ENCODE measurements at places on chromosomes 1 and 21.
A peak's percentile ranks its signal among the peaks of the same experiment; 100 is the strongest.

DNA sequence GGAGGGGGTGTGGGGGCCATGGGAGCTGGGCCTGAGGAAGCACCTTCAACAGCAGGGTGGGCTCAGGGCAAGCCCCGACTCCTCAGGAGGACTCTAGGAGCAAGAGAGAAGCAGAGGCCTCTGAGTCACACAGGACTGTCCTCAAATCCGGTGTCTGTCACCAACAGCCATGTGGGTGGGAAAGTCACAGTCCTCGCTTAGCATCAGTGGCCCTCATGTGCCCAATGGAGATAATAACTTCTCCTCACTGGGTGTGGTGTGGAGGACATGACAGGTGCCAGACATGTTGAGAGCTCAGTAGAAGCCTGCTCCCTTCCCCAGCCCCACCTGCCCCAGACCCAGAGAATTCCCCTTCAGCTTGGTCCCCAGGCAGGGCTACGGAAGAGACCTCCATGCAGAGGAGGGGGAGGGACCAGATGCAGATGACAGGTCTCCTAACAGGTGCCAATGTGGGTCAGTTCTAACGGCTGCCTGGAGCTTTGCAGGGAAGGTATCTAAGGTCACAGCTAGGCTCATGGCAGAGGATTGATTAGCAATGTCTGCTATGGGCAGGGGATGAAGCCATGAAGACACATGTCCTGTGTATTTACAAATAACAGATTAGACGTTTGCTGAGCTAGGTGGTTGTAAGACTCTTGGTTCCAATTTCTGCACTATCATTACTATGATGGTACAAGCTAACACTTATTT, 30.2 kb downstream of the TTC39A start:
- no peak for DNase-seq

DNA sequence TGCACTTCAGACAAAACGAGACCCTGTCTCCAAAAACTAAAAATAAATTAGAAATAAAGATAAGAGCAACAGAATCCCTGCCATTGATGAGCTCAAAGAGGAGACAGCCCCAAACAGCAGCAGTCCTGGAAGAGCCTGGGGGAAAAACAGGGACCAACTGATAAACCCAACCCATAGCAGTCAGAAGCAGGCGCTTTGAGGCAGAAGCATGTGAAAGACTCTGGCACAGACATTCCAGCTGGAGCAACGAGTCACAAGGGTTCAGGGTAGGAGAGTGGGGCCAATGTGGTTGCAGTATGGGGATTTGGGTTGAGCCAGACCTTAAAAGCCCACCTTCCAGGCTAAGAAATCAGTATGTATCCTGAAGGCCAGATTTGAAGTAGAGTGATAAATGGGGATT, 78.5 kb downstream of the MPZL1 start:
- DNase-seq: no peak

DNA sequence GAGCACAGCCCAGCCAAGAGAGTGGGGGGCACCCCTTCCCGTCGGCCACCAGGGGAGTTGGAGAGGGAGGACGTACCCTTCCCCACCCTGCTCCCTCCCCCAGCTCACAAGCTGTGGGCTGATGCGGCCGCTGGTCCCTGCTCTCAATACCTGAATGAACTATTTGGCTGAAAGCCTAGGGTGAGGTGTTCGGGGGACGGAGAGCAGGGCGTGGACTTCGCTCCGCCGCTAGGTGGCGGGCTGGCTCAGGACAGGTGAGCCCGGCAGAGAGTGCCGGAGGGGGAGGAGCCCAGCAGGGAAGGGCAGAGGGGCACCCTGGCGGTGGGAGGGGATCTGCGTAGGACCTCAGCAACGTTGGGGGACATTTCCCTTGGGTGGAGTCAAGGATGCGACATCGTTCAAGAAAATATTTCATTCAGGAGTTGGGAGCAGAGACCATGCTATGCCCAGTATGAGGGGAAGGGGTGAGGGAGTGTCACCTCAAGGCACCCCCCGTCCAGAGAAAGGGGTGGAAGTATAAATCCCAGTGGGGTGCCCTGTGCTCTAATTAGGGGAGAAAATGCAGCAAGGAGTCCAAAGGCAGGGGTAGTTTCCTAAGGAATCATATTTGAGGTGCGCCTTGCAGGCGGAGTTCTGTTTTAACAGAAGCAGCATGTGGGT, 12.0 kb upstream of the RHBG start:
- no peak for DNase-seq

DNA sequence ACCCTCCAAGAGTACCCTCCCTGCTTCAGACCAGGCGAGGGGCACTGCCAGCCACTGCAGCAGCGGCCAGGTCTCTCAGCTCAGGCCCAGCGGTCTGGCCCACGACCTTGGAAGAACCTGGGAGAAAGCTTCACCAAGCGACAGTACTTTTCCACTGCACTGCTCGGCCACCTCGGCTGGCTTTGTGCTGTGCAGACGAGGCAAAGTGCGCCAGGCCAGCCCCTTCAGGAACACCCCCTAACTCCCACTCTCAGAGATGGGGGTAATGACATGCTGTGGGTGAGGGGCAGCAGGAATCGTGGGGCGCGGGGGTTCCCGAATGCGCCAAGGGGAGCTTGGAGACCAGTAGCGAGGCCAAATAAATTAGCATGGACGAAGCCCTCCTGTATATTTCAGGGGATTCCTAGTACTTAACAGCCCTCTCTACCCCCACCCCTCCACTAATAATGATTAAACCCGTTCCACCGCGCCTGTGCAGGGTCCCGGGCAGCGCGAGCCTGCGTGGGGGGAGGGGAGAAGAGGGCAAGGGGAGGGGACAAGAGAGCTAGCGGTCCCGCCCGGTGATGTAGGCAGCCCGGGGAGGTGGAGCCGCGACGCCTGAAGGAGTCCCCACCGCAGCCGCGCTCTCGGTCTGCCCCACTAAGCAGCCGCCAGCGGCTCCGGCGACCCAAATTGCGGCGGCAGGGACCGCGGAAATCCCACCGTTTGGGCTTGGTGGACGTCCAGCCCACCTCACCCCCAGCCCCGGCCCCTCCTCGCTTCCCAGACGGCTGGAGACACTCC, at the start of gene FAM43B:
Gene FAM43B, plus strand, starts transcription at position 629 of the 783 bp plus-strand sequence. CDS start 401 bp downstream, outside the sequence.
- peak; percentile 93 for DNase-seq

GRCh38 chr1:6246497-6247467, 2.8 kb downstream of the HES3 start:
- DNase-seq: peak; percentile 87

DNA sequence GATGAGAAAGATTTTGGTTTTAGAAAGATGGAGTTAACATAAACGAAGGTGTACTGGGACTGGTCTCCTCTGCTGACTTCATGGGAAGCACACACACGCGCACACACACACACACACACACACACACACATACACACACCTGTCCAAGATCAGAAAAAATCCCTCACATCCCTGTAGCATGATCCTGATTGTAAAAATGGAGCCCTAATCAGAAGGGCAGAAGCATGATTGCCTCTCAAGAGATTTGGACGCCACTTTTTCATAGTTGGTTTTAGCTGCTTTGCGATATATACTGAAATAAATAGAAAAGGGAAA, 56.5 kb upstream of the LGALS8 start:
- DNase-seq: no peak

DNA sequence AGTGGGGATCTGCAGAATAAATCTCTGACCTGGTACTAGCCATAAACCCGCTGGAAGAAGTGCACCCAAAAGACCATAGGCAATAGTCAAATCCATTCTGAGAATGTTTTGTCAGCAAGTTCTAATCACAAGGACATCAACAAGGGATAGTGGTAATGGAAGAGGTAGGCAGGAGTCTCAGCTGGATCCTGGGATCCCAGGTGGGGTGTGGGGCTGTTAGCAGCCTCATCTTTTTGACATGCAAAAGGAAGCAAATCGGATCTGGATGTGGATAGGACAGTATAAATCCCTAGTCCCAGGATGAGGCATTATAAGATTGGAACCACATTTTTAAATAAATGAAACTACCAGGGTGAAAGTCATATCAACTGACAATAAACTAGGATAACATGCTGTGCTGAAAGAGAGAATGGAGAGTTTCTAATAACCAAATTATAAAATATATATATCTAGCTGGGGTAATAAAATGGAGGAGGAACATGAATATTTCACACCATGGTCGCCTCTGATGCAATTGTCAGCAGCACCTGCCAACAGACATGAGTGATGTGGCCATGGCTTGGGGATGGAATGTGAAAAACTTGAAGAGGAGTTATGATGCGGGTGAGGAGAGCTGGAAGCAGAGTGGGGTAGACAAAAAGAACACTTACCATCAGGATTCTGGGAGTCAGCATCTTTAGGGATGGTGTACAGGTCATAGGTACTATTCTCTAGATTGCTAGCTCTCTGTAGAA, 23.7 kb upstream of the PEX19 start:
- no peak for DNase-seq

DNA sequence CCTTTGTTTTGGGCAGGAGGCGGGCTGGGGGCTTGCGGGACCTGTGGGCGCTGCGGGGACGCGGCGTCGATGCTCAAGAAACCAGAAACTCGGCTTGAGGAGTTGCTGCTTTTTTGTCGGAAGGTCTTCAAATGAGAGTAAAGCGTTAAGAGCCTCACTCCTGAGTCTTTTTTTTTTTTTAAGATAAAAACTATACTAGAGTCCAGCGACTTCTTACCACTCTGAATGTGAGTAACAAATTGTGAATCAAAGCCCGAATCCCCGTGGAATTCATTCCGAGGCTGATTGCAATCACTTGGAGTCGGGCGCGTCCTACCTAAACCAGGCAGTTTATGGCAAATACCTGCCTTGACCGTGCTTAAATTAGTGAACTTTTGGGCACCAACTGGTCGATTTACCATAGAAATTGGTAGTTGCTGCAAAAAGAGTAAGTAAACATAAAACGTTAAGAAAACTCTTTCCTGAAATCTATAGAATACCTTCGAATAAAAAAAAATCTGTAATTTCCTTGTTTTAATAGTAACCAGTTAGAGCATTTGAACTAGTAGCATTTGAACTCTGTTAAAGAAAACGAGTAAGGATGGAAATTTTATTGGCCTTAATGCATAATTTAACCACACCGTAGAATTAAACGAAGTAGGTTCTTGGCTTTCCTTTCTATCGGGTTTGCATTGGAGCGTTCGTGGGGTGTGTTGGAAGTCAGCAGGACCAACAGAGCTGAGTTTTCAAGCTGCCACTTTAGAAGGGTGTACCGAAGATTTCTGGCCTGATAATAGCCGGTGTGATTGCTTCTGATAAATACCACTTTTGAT, 769 bp downstream of the GPSM2 start:
- no peak for DNase-seq

DNA sequence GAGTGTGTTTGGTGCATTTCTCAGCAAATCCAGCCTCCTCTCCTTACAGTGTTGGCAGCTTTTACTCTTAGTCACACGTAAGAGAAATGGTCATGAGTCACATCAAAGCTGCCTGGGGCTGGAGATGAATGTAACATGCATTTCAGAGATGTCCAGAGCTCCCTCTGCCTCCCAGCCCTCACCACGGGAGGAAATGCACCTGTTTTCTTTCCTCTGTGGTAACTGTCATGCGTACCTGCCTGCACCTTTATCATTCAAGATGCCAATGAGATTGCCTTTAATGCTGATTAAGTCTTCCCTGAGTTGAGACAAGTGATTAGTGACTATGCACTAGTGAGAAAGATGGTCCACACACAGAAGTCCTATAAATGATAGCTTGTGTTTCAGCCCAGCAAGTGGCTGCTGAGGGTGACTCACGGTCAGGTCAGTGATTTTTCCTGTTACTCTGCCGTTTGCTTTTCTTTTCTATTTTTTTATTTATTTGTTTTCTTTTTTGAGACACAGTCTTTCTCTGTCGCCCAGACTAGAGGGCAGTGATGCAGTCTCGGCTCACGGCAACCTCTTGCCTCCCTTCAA, 277.3 kb upstream of the FMN2 start:
- no peak for DNase-seq

- DNase-seq: no peak
Observed at GRCh38 chr1:50060279-50060678, 36.5 kb upstream of the AGBL4 start.

DNA sequence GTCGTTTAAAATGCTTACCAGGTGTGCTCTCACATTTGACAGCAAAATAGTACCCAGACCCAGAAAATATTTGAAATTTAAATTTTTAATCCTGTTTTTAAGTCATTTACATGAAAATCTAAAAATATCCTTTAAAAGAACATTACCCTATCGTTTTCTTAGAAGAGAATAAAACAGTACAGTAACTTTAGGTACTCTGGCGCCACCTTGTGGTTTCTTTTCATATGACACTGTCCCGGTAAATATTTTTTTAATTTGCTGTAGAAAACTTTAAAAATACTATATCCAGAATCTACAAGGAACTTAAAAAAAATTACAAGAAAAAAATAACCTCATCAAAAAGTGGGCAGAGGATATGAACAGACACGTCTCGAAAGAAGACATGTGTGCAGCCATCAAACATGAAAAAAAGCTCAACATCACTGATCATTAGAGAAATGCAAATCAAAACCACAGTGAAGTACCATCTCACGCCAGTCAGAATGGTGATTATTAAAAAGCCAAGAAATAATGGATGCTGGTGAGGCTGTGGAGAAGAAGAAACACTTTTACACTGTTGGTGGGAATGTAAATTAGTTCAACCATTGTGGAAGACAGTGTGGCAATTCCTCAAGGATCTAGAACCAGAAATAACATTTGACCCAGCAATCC, 129.2 kb downstream of the RGS21 start:
- peak; percentile 43 for DNase-seq

DNA sequence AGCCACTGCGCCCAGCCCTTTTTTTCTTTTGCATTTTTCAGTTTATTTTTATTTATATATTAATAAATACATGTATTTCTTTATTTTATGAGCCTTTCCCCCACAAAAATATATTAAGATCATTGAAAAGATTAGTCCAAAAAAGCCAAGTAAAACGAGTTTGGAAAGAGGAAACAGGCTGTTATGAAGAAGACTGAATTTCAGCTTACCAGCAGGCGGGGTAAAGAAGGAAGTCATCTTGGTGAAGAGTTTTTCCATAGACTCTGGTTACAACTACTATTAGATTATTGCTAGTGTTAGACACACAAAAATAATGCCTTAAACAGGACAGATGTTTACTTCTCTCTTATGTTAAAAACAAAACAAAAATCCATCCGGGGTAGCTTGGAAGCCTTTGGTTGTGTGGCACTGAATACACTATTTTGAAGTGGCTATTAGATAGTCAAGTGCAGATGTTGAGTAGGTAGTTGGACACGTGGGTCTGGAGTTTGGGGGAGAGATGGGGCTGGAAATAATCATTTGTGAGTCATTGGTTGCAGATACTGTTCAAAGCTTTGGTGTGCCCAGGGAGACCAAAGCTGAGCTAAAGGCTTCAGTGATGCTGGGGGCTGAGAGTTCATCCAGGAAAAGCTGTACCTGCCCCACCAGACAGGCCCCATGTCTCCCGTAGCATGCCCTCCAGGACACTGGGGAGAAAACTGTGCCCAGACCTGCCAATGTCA, 8.7 kb upstream of the LRRC71 start:
- no peak for DNase-seq

GRCh38 chr21:44902268-44903049, 18.2 kb downstream of the ITGB2 start:
- no peak for DNase-seq
